LoVo (cell line): ENCODE measurements at places on chromosomes 3 and 15.

- no peak for DNase-seq
These were observed 964.7 kb downstream of the TUSC7 start for GRCh38 chr3:117674321-117674720.

- DNase-seq = no peak
These were observed 117.9 kb downstream of the MECOM start for GRCh38 chr3:169545606-169546005.

DNA sequence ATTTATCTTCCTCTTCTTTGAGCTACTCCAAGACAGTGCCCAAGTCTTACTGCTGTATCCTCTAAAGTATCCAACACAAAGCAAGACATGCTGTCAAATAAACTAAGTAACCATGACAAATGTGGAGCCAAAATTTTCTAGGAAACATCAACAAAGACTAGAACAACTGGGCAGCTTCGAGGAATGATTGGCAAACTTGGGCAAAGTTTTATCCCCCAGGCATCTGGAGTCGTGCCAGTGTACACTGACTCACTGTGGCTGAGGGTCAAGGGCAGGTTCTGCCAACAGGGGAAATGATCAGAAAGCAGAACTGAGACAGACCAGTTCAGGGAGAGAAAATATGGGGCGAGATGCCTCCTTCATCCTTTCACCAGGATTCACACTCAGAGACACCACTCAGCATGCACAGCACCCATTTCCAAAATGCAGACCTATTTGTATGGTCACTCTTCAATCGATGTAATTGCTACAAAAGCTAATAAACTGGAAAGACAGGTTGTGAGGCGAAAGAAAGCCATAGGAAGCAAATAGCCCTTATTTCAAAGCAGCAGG, 65.8 kb downstream of the MB21D2 start:
- peak; percentile 84 for DNase-seq

DNA sequence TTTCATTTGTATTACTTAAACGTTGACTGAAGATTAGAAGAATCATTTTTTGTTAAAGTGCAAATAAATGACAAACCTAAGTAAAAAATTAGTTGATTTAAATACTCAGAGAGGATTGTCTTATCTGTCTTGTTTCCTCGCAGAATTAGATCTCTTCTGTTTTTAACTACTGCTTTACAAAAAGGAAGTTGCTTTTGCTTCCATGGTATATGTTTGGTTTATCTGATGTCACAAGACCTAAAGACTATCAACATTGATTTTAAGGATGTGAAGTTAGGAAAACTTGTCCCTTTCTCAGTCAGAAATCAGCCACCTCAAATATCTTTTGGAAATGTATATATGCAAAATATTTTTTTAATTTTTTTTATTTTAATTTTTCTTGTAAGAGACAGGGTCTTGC, 28.7 kb downstream of the GPR171 start:
- no peak for DNase-seq
